Pulmonary artery endothelial cell (primary cell): ENCODE measurements at places on chromosomes 7 and 10.

GRCh38 chr10:14798636-14799035, 23.9 kb upstream of the FAM107B start:
- peak; percentile 65 for DNase-seq

GRCh38 chr7:7138897-7139296, 43.4 kb upstream of the C1GALT1 start:
- no peak for DNase-seq

DNA sequence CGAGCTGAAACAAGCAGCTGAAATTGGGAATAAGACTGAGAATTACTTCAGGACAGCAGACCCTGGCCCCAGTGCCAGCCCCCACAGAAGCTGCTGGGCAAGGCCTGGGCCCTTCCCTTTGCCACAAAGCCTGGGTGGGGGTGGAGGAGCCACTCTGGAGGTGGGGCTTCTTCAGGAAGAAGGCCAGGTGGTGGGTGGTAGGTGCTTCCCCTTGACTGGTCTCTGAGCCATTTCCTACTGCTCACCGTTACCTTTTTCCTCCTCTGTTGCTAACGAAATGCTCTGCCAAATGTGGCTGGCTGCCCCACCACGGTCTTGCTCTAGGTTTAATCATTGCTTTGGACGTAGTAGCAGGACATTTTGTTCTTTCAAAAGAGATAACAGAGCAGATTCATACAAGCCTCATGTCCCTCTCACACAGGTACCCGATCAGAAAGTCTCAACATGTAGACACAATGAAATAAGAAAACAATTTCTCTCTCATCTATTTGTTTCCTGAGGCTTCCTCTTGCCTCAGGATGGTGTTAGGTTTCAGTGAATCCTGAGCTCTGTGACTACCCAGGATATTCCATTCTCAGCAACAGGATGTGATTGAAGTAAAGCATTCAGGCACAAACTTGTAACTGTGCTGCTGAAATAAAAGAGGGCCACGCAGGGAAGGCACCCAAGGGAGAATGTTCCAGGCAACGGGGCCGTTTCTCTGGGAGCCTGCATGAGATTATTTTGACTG, 66.5 kb downstream of the WDR11 start:
- DNase-seq, result no peak

- no peak for DNase-seq
Observed at GRCh38 chr10:63976538-63976937, 455.3 kb downstream of the REEP3 start.

DNA sequence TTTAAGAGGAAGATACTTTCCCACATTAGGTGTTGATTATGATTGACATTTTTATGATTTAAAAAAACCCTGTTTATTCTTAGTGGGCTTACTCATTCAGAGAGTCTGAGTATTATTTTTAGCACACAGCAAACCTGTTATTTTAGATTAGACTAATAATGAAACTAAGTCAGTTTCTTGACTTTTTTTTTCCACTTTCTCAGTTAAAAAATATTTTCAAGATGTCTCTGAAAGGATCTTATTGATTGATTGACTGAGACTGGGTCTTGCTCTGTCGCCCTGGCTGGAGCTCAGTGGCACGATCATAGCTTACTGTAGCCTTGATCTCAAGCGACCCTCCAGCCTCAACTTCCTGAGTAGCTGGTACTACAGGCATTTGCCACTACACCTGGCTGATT, 20.4 kb upstream of the INPP5F start:
- no peak for DNase-seq

DNA sequence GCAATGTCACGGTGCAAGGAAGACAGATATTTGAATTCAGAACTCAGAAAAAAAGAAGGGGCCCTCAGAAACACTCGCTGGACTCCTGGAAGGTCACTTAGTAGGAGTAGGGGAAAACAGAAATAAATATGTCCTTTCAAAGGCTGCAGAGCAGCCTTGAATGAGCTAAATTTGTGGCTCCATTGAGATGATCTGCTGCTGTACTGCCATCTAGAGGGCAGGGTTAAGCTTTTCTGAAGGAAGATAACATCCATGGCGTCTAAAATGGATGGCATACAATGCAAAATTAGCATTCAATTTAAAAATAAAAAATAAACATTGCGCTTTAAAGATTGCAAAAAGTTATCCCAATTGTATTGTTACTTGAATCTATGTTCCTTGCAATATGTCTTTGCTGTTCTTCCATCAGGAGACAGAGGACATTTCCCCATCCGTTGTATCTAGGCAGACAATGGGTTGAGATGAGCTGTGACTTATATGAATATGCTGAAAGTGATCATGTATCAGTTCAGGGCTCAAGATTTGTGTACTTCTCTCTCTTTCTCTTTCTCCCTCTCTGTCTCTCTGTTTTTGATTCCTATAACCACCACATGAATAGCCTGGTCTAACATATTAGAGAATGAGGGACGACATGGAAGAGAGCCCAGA, 642.2 kb downstream of the SH2D4B start:
- no peak for DNase-seq

DNA sequence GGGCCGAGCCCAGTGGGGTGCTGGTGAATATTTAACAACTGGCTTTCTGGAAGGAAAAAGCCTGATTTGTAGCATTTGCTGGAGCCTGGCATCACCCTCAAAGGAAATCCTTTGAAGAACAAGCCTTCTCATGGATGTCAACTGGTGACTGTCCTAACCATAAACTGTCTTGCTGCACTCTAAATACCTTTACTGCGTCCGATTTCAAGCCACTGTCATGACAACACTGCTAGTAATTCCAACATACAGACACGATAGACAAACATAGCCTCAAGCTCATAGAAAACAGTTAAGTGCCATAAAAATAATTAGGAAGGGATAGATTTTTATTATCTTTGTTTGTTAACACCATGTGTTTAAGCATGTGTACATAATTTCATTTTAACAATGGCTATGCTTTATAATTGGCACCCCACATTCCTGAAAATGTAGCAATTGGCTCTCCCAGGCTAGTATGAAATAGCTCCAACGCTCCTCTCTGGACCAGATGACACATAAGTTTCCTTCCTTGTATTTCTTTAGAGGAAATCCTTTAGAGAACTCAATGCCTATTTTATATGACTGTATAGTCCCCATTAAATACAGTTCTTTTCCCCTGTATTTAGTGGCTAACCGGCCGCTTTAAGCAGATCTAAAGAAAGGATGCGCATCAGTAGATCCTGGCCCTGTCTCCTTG, 273.4 kb downstream of the PRPF18 start:
- peak; percentile 68 for DNase-seq

- no peak for DNase-seq
Observed at GRCh38 chr10:83289948-83290347, 849.4 kb upstream of the GHITM start.

GRCh38 chr10:103852189-103852711, 3.1 kb downstream of the SH3PXD2A start:
- no peak for DNase-seq

- no peak for DNase-seq
Observed at GRCh38 chr7:54596747-54597146, 54.6 kb downstream of the VSTM2A start.

- DNase-seq, result no peak
Observed at GRCh38 chr10:106571192-106571946, 593.1 kb downstream of the SORCS1 start.
